ENCODE measurements at places on chromosomes 4 and X.

DNA sequence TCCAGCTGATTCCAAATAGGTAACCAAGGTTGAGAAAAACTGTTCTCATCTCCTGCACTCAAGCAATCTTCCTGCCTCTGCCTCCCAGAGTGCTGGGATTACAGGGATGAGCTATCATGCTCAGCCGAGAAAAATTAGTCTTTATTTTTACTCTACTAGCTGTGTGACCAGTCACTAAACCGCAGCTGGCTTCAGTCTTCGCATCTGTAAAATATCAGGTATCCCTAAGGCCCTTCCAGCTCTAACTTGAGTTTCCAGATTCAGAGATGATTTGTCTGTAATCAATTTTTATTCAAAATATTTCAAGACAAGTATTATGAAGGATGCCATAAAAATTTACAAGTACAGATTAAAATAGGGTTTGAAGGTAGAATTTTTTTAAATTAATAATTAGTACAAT is 3.5 kb downstream of the ADH6 start:
- no peak for DNase-seq

DNA sequence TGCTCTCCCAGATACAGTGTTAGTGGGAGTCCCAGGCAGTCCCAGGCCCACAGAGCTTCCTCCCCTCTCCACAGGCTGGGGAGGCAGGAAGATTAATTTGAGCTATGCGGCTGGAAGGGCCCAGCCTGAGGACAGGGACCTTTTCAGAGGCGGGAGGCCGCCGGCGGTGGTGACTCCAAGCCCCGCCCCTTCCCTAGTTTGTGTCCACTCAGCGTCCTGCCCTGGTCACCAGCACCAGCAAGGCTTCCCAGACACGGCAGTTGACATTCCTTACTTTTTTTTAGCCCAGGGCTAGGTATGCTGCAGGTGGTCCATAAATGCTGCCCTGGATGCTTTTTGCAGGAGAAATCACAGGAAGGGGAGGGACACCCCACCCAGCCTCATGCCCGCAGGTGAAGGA is 67.7 kb upstream of the LRPAP1 start:
- DNase-seq: no peak

GRCh38 chrX:86407371-86407770 is 259.1 kb downstream of the DACH2 start:
- no peak for DNase-seq

DNA sequence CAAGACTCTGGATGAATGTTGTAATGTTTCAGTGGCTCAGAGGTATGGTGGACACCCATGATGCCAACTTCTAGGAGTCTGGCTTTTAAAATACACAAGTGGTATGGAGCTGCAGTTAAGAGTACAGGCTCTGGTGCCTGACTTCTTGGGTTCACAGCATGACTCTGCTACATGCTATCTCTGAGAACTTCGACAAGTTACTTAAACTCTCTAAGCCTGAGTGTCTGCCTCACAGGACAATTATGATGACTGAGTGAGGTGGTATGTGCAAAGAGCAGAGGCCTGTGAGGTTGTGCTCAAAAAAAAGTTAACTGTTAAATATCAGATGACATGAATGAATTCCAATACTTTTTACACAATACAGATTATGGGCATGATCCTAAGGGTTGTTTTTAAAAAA is 90.9 kb upstream of the SRD5A3 start:
- no peak for DNase-seq

DNA sequence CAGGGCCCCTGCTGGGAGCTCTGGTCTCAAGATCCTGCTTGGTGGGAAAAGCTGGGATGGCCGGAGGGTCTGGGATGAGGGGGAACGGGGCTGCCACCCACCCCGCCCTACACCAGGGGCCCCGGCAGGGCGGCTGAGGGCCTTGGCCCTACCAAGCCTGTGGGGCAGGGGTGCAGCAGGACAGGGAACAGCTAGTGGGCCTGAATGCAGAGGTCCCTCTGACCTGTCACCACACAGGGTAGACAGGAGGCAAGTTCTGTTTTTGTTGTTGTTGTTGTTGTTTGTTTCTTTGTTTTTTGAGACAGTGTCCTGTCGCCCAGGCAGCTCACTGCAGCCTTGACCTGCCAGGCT is 332 bp upstream of the RENBP start:
- no peak for DNase-seq

DNA sequence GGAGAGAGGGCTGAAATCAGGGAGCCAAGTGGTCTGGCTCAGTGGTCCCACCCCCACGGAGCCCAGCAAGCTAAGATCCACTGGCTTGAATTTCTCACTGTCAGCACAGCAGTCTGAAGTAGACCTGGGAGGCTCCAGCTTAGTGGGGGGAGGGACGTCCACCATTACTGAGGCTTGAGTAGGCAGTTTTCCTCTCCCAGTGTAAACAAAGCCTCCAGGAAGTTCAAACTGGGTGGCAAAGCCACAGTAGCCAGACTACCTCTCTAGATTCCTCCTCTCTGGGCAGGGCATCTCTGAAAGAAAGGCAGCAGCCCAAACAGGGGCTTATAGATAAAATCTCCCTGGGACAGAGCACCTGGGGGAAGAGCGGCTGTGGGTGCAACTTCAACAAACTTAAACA is 88.1 kb downstream of the NPFFR2 start:
- DNase-seq: no peak

GRCh38 chrX:28586981-28587551 is at the start of gene IL1RAPL1:
Gene IL1RAPL1, plus strand, starts transcription at chrX:28587446.
- DNase-seq: peak; percentile 65

GRCh38 chrX:50152456-50152855 is 48.4 kb downstream of the AKAP4 start:
- DNase-seq: no peak

DNA sequence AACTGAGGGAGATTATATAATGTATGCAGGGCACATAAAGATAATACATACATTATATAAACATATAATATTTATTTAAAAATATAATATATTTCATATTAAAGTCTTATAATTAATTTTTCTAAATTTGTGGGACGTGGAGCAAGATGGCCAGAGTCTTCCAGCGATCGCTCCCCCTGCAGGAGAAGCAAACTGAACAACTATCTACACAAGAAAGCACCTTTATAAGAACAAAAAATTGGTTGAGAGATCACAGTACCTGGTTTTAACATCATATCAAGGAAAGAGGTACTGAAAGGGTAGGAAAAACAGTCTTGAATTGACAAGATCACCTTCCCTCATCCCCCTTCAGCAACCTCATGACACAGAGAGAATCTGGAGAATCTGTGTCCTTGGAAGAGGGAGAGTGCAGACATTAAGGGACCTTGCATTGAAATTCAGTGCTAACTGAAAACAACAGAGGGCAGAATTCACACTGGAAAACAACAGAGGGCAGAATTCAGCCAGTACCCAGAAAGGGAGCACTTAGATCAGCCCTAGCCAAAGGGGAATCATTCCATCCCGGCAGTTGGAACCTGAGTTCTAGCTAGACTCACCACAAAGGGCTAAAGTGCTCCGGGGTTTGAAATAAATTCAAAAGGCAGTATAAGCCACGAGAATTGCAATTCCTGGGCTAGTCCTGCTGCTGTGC is 262.5 kb upstream of the NDST3 start:
- DNase-seq: no peak

GRCh38 chrX:39431893-39432292 is 630.6 kb downstream of the MID1IP1 start:
- DNase-seq: no peak

DNA sequence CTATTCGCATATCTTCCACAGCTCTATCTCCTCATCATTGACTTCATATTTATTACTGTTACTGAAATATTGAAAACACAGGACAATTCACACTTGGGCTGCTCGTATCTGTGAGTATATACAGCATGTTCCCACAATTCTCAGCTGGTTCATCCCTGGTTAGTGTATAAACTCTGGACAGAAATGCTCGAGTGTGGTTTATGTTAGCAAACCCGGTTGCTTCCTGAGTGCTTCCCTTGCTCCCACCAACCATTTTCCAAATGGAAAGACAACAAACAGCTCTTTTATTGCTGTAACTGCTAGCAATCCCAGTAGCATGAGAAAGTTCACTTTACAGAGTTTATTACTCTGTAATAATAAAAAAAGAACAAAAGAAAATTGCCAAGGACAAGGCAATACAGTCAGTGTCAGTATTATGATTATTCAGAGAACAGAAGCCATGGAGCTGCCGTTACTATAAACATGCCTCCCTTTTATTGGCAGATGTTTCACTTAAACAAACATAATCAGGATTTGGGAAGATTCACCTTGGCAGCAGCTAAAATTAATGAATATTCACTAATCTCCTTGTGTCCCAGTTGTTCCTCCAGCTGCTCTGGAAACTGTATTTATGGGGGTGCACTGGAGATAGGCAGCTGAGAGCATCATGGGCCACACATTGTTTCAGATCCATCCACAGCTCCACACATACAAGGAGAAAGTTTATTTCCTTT is 134.1 kb upstream of the GUCY1A1 start:
- DNase-seq: no peak

- no peak for DNase-seq
Observed at GRCh38 chr4:123554801-123555232, 158.2 kb downstream of the SPRY1 start.

GRCh38 chr4:764405-765169 is 59.0 kb downstream of the PCGF3 start:
- DNase-seq: no peak

GRCh38 chrX:38465686-38466085 is 95.7 kb upstream of the TSPAN7 start:
- DNase-seq: no peak

DNA sequence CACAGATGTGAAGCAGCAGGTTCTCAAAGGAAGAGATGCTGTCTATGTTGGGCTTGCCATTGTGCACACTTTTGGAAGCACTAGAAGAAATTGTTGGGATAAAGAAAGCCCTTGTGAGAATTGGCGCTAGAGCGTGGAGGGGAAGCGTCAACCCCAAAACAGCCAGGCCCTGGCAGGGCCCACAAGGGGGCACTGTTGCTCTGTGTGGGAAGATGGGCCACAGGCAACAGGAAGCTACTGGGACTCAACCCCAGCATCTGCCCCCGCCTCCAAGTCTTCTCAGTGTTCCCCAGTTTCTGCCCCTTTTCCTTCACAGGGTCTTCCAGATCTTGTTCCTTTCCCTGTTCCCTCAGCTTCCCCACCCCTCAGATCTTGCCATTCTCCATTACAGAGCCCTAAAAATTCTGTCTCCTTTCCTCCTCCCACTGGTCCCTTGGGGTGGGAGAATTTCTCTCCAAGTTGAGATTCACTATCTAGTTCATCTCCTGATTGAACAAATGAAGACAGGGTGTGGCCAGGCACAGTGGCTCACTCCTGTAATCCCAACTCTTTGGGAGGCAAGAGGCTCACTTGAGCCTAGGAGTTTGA is 85.5 kb downstream of the STARD8 start:
- peak; percentile 7 for DNase-seq

GRCh38 chr4:123505095-123506010 is 108.8 kb downstream of the SPRY1 start:
- peak; percentile 61 for DNase-seq

DNA sequence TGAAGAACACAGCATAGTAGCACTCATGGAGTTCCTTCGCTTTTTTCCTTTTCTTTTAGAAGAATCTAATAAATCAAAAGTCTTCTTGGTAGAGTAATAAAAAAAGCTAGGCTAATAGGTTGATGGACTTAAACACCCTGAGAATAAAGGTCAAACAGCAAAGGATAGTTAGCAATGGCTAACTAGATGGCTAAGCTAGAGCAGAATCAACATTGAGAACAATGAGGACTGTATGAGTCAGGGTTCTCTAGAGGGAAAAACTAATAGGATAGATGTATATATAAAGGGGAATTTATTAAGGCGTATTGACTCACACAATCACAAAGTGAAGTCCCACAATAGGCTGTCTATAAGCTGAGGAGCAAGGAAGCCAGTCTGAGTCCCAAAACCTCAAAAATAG is 550.9 kb downstream of the GLUD2 start:
- no peak for DNase-seq

GRCh38 chr4:99652596-99653436 is 4.8 kb downstream of the C4orf54 start:
- no peak for DNase-seq

- no peak for DNase-seq
Observed at GRCh38 chr4:99960648-99961047, 10.6 kb upstream of the H2AZ1 start.

DNA sequence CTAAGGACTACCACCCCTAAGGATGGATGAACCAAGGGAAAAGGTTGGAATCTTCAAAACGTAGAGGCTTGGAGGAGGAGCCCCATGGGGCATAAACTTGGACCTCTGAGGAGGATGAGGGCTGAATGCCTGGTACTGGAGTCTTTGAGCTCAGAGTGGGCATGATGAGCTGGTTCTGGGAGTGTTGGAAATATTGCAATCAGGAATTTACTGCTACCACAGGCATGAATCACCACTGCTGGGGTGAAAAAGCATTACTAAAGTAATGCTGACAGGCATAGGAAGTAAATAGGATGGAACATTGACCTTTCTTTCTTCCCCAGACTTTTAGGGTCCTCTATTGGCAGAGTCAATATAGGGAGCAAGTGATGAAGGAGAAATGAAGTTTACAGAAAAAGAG is 105.8 kb upstream of the RPS6KA3 start:
- DNase-seq: no peak

GRCh38 chrX:133005616-133006015 is 47.2 kb upstream of the HS6ST2 start:
- DNase-seq: no peak

DNA sequence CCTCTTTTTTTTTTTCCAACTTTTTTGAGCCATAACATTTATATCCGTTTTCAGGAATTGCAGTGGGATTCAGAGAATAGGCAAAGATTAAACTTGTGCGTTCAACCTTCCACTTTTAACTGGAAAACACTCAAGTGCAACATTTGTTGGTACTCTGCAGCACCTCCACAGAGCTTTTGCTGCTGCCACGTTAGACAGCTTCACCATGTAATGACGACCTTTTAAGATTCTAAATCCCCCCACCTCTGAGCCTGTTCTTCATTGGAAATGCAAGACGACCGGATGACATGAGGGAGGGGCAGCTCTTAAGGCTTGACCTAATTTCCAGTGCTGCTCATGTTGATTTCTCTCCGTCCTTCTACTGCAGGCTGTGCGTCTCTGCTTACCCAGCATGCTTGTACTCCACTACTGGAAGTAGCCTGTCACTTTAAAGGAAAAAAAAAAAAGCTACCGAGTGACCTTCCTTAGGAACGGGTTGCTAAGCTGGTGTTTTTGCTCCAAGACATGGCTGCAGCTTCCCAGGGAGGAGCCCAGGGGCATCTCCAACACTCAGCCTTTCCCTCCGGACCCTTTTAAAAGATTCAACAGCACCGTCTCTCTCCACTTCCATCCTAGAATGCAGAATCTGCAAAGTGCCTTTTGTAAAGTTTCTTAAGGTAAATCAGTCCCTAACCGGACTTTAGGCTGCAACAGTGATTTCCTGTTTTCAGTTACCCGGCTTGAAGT is at the start of gene CC2D2A:
CC2D2A (plus strand) TSS at position 481 of the 726 bp plus-strand sequence. CDS start 6,051 bp downstream, outside the sequence.
- peak; percentile 32 for DNase-seq

DNA sequence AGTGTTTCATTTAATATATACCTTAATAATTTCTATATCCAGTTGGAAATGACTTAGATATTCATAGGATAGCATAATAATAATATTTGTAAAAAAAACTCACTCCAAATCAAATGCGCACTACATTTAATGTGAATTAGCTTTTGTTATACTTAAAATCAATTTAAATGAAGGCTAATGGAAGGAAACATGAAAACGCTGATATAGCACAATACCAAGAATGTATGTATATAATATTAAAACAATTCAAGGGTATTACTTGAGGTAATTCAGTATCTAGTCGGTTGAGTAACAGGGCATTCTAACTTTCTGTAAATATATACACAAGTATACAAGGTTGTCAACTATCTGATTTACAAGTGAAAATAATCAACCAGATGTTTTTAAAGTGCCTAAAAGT is 307.1 kb upstream of the TEX13C start:
- DNase-seq: no peak
